ENCODE measurements at places on chromosomes 1 and 21.
A peak's percentile ranks its signal among the peaks of the same experiment; 100 is the strongest.

GRCh38 chr1:154628121-154628405, 20.1 kb upstream of the ADAR start:
- no peak for DNase-seq

DNA sequence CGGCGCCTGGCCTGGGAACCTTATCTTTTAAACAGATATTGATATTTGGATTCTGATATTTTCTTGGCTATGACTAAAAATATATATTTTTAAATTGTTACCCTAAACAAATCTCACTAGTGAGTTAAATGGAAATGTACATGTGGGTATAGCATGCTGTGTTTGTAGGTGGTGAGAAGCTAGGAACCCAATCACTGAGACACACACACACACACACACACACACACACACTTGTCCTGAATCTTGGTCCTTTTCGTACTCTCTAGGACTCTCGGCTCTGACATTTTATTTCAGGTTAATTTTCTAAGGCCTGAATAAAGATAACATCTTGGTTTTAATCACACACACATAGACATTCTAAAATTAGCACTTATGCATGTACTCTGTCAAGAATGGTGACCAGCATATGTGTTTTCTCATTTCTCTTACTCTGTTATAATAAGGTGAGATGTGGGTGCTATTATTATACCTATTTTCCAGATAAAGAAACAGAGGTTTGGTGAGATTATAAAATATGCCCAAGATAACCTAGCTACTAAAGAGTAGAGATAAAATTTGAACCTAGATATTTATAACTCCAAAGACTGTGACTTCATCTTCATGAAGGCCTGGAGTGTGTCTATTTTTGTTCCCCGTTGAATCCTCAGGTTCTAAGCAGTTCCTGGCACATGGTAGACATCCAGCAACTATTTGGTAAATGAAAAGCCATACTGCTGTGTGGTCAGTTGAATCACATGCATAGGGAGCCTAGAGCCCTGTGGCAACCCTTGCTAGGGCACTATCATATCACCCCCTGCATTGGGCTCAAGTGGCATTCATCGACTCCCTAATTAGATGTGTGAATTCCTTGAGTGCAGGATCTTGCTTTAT, 85.0 kb upstream of the RAB3GAP2 start:
- no peak for DNase-seq

- DNase-seq: peak; percentile 72
Measured at GRCh38 chr21:15964236-15964855, 234.6 kb downstream of the USP25 start.

- no peak for DNase-seq
Measured at GRCh38 chr21:23131177-23131576, 2133.0 kb downstream of the NCAM2 start.

DNA sequence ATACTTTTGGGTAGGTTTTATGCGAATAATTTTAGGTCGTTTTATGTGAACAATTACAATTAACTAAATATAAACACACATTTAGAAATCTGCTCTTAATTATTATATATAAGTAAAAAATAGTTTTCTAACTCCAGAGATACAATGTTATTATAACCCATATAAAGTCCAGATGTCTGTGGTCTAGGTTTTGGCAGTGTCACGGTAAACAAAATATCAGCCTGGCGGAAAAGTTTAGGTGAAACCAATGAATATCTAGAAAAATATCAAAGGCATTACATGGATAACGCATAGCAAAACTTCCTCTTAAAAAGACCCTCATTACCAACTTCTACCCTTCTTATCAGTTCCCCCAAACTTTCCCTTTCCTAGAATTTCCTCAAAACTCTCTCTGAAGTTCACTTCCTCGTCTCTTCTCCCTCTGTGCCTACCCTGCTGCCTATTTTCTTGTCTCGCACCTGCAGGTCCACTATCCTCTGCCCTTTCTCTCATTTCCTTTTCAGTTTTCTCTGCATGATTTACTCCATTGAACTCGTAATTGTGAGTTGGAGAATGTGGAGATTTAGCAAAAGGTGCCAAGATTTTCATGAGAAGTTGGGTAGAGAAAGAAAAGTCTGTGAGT, 21.8 kb downstream of the VTCN1 start:
- no peak for DNase-seq

DNA sequence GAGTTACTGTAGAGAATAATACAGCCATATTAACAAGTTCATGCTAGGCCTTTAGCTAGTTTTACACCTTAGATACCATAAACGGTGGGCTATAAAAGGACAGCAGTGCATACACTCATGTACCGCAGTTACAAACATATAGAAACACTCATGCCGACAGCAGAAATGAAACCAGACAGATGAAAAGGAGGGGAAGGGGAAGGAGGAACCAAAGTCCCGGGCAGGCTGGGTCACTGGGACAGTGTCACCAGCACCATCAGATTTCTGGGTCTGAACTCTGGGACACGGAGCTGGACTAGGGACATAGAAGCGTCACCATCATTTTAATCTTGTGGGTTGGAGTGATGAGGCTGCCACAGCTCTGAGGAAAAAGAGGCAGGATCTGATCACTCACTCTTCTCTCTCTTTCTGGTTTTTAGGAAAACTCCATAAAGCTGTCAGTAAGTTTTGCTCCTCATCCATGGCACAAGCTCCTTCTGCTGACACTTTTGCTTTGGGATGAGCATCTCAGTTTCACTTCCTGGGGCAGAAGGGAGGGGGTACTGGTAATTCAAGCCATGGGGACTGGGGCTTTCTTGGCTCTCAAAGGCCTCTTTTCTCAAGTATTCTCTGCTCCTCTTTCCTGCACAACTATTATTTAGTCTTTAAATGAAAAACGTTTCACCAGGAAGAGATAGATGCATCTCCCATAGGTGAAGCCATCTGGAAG, 7.8 kb upstream of the ZNF691 start:
- no peak for DNase-seq

DNA sequence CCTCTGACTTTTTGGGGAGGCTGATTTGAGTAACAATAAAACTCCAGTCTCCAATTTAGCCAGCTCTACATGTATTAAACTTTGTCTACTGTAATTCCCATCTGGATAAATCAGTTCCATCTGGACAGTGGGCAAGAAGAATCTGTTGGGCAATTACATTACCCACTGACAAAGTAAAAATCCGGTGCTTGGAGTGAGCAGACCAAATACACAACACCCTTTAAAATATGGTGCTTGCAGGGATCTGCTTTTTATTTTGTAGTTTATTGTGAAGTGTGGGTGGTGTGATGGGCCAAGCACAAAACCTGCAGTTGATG, 8.9 kb upstream of the CD55 start:
- no peak for DNase-seq

DNA sequence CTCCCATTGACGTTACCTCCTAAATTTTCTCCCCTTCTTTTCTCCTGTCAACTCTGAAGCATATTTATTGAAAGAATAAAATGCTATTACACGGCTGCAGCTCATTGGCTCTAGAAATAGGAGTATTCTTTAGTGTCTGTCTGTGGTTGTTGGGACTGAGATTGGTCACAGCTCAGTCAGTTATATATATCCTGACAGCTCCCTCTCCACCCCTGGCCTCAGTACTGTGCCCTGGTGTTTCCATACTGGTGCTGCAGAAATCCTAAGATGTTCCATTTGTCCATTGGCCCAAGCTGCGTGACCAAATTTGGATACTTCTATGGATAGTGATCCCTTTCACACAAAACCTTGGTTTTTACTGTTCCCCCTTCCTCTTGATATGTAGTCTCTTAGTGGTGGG, 67.3 kb downstream of the RALGPS2 start:
- no peak for DNase-seq

GRCh38 chr1:194807530-194808220, 1621.3 kb upstream of the B3GALT2 start:
- no peak for DNase-seq

GRCh38 chr1:158563853-158564252, 6.5 kb downstream of the OR6P1 start:
- no peak for DNase-seq

DNA sequence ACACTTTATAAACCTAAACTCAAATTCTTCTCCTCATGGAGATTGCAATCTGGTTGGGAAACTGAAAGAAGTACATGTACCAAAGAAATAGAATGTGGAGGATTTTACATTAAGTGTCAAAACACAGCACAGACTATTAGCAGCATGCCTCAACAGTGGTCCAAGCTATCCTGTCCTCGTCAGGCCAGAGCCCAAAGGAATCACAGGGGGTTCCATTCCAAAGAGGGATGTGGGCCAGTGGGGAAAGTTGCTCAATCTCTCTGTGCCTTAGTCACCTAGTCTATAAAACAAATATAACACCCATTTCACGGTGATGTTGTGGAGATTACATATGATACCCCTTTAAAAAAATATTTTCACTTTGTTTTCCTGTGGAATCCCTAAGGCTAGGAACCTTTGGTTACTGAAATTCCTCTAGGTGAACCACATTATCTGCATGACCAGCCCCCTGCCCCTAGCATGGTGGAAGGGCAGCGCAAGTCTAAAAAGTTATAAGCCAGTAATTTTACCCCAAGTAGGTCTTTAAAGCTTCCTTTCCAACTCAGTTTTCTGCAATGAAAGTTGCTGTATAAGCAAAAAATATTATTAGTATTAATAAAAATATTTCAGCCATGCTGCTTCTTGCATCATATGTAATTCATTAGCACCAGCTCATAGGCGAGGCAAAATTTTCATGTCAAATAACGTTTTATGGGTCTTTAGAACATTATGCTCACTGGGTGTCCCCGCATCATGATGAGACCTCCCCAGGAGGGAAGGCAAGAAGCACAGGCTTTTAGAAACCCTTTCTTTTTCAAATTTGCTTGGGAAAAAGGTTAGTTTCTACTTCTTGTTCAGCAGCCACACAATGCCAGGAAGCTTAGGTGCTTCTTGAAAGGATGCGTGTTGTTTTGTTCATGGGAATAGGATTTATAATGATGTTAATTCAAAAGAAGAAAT, 548.8 kb upstream of the PKN2 start:
- DNase-seq: no peak

GRCh38 chr1:241635556-241636152, 4.5 kb downstream of the CHML start:
- DNase-seq: no peak

GRCh38 chr1:190172651-190173430, 304.8 kb downstream of the BRINP3 start:
- DNase-seq: no peak

GRCh38 chr1:186828611-186829454, at the start of gene PLA2G4A:
TSS of gene PLA2G4A (plus strand) at chr1:186828949. CDS start at chr1:186854355, 25,406 bp downstream.
- peak; percentile 72 for DNase-seq

- DNase-seq: no peak
Measured at GRCh38 chr1:235286667-235287066, 41.3 kb downstream of the ARID4B start.

Data from stromal cell of bone marrow (primary cell).